ENCODE measurements at places on chromosomes 3 and 15.

GRCh38 chr3:149936812-149937230, 33.9 kb downstream of the PFN2 start:
- peak; percentile 15 for DNase-seq

- DNase-seq, result peak; percentile 42
Measured at GRCh38 chr3:15629860-15630597, 28.5 kb downstream of the BTD start.

GRCh38 chr3:150798122-150798618, 35.2 kb upstream of the SIAH2 start:
- no peak for DNase-seq

GRCh38 chr3:65584913-65585312, 453.8 kb downstream of the MAGI1 start:
- no peak for DNase-seq

DNA sequence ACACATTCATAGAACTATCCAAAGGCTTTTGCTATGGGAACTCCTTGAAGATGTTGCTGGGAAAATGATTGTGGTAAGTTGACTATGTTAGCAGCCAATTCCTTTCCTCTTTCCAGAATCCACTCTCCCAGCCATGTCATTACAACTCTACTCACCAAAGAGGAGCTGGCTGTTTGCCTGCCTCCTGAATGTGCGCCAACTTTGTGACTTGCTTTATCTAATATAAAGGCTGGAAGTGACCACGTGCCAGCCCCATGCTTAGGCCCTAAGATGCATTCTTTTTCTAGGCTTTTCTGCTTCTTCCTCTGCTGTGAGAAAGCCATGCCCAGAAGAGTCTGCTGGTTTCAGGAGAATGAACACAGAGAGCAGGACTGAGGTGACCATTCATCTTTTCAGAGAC, 182.2 kb downstream of the GABRB3 start:
- no peak for DNase-seq

- no peak for DNase-seq
Measured at GRCh38 chr15:91411586-91411985, 311.5 kb downstream of the SV2B start.

GRCh38 chr3:36686516-36686915, 77.8 kb downstream of the DCLK3 start:
- no peak for DNase-seq
